ENCODE measurements at places on chromosomes 13 and 19.
A peak's percentile ranks its signal among the peaks of the same experiment; 100 is the strongest.

DNA sequence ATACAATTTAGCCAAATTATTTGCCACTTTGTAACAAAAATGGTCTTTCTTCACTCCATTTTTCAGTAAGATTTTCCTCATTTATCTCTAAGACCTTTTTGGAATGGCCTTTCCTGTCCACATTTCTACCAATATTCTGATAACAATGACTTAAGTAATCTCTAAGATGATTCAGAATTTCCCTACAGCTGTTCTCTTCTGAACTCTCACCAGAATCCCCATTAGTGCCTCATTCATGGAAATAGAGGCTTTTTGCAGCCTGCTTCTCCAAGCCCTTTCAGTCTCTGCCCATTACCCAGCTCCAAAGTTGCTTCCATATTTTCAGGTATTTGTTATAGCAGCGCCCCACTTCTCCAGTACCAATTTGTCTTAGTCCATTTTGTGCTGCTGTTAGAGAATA, 867.0 kb downstream of the GPC5 start:
- no peak for DNase-seq

- no peak for DNase-seq
Observed at GRCh38 chr13:101190337-101190736, 226.0 kb downstream of the NALCN start.

DNA sequence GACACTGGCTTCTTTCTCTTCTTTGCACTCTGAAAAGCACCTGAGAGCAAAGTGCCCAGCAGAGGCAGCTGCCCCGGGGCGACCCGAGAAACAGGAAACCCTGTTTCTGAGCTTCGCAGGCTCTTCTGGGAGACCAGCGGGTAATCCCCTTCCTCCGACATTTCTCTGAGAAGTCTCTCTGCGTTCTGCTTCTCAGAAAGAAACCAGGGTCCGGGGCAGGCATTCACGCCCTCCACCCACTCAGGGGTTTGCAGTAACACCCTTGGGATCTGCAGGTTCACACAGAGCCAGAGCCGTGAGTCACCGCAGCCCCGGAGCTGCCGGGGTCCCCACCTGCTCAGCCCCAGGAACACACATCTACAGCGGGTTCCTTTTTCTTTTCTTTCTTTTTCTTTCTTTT, 86.0 kb downstream of the GADD45B start:
- DNase-seq, result no peak

DNA sequence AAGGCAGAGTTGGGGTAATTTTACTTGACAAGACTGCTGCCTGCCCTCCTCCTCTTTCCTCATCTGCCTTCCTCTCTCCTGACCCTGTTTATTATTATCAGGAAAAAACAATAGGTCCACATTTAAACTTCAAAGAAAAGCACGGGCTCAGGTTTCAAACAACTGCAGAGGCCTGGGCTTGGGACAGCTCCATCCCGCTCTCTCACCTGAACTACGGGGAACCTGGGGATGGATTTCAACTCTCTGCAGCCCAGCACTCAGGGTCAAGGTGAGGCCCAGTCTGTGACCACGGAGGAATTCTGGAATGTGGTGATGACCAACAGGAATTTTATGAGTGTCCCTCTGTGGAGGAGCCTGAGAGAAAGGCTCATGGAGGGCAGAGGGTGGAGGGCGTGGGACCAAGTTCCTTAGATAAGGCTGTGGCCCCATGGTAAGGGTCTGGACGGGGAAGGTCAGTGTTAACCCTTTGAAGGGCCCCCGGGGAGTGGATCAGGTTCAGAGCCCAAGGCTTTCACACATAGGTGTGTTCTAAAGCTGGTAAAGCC, 220.8 kb upstream of the MAB21L1 start:
- no peak for DNase-seq

DNA sequence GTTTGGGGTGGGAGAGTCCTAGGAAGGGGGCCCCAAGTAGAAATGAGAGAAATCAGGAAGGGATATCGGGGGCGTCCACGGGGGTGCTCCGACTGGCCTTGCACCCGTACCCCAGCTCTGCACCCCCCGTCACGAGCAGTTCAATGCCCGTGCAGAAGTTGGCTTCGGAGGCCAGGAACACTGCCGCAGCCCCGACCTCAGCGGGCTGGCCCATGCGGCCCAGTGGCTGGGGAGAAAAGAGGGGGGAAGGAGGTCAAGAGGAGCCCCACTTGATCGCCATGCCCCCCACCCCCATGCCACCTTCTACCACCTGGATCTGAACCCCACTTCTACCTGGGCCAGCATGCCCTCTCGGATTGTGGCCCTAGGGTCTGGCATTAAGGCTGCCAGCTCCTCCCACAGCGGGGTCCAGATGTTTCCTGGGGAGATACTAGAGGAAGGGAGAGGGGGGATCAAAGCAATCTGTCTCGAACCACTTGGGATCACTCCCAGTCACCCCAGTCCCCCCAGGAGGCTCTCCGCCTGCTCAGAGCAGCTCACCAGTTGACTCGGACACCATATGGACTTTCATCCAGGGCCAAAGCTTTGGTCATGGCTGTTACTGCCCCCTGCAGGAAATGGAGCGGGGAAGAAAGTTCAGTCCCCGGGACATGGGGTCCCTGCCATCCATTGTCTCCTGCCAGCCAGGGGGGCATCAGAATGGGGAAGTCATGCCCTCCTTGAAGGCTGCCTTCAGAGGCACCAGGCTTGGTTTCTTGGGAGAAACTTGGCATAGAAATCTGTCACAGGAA, 2.5 kb upstream of the BCAT2 start:
- DNase-seq, result peak; percentile 65

- no peak for DNase-seq
Observed at GRCh38 chr13:95182570-95183265, 118.5 kb downstream of the ABCC4 start.

GRCh38 chr19:45592366-45592765, 7.8 kb upstream of the OPA3 start:
- DNase-seq, result no peak

DNA sequence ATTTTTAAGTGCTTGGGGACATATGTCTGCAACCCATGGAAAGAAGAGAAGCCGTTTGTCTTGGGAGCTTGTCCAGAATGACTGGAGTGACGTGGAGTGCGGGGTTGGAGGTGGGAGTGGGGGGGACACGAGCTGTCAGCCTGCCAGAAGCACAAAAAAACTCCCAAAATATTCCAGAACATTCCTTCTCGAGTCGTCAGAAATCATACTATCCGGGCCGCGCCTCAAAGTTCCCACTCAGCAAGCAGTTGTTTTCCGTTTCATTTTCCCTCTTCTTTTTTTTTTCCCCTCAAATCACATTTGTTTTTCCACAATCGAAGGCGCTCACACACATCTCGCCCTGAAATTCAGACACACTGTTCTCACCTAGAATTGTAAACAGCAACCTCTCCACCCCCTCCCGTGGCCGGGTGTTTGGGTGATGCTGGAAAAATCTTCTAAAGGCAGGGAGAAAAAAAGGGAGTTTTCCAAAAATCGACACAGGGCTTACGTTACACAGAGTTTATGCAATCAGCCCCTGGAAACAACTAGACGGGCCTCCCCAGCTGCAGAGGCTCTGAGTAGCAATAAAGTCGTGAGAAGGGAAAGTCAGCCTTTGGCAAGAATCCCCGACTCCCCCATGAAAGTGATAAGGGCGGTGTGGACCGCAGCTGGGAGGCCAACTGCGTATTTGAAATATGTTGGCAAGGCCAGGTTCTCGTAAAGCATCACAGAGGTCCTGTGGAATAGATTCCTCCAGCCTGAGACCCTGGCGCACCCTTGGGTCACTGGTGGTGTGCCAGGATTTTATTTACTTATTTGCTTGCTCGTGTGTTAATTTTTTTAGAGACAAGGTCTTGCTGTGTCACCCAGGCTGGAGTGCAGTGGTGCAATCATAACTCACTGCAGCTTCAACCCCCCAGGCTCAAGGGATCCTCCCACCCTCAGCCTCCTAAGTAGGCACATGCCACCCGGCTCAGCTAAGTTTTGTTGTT, 31.2 kb upstream of the KLF2 start:
- DNase-seq, result no peak

GRCh38 chr19:5667751-5668271, 12.5 kb downstream of the MICOS13 start:
- peak; percentile 77 for DNase-seq

- DNase-seq, result no peak
Observed at GRCh38 chr13:90420683-90421082, 926.8 kb upstream of the MIR17HG start.

DNA sequence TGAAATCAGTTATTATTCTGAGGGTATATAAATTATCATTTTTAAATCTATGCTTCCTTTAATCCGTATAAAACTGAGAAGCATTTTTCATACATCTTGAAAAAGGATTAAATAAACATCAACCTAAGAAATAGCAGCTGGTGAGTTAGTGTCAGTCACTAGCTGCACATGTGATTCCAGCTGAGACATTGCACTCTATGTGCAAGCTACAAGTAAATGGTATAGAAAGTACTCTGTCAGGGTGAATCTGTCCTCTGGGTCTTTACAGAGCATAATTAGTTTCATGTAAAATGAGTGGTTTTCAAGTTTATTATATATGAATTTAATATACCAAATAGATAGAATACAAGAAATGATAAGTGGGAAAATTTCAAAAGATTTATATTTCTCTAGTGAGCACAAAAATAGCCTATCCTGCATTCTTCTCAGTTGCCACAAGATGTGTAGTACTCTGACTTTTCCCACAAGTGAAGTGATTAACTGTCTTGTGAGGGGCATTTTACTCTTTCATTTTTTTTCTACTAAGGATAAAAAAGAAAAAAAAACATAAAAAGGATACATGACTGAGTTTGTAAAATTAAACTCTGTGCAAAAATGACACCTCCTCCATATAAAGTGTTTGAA, 1372.1 kb downstream of the PCDH9 start:
- no peak for DNase-seq

GRCh38 chr13:43730642-43731041, 56.1 kb downstream of the ENOX1 start:
- DNase-seq, result no peak

- no peak for DNase-seq
Observed at GRCh38 chr13:111907341-111907880, 159.5 kb upstream of the SOX1 start.

DNA sequence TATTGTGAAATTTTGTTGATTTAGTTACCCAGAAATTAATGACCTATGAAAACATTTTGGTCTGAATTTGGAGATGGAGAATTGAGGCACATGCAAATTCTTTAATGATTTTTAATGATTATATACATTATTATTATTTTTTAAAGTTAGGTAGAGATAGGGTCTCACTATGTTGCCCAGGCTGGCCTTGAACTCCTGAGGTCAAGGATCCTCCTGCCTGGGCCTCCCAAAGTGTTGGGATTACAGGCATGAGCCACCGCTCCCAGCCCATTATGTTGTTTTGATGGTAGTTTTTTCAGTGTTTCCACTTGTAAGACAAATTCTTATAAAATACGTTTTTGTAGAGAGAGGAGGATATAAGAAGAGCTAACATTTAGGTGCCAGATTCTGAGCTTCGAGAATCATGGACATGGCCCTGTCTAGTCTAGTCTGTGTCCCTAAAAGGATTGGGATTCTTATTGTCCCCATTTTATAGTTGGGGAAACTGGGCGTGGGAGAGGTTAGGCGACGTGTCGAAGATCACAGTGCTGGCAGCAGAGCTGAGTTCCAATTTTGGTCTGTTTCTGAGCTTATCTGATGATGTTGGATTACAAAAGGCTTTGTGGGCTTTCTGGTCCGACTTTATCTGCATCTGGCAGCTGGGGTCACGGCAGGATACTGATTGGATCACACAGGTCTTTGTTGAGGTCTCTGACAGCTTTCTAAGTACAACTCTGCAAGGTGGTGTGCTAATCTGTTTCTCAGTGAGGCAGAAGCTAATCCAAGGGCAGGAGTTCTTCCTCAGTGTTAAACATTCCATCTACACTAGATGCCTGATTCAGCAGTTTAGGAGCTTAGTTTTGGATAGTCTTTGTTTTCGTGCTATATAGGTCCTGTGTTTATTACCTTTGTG, 7.5 kb upstream of the WDR88 start:
- DNase-seq, result no peak

GRCh38 chr19:40442328-40443130, 1.6 kb downstream of the SERTAD3 start:
- DNase-seq, result no peak

DNA sequence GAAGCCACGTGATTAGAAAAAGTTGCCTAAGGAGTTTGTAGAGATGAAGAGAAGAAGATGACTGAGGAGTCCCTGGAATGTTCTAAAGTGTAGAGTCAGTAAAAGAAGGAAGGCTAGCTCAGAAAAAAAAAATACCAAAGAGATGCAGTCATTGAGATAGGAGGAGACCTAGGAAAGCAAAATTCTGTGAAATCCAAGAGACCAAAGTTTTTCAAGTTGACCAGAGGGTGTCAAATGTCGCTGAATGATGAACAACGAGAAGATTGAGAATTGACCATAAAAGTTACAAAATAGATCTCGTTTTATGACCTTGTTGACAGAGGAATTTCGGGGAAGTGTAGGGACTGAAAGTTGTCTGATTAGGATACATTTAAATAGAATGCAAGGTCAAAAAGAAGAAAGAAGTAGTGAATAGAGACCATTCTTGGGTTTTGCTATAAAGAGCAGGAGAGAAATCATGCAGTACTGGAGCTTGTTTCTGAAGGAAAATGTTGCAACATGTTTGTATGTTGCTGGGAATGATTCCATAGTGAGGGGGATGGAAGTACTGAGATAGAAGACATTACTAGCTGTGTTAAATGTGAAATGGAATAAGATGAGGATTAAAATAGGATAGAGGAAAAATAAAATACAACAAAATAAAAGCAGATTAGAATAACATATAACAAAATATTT, 30.2 kb upstream of the HTR2A start:
- no peak for DNase-seq

DNA sequence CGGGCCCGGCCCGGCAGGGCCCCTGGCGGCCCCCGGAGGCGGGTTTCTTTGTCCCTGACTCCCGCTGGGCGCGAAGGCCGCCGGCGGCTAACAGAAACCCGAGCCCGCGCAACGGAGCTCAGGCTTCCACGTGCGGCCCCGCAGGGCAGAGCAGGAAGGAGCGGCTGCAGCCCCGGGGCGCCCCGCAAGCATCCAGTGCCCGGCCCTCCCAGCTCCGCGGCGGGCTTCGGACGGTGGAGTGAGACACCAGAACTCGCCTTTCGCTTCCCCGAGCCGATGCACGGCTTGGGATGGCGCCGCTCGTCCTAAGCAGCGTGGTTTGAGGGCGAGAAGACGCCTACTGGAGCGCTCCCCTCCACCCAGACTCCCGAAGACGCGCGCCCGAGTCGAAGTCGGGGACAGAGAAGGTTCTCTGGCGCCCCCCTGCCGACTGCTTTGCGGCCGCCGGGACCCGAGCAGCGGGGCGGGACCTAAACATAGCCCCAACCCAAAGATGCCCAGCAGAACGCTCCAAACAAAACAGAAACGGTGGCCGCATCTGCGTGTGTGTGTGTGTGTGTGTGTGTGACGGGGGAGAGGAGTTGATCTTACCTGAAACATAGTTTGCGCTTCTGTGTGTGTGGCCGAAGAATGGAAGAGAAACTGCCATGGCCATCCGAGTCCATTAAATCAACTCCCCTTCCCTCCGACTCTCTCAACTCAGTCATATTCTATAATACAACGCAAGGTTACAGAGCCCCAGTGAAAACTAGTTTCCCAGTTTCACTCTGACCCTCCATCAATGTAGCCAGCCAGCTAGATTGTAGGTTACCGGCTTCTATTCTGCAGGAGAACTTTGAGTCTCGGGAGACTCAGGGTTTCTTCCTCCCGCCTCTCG, 629 bp upstream of the FGF9 start:
- DNase-seq, result peak; percentile 76

GRCh38 chr13:57604442-57604841, 27.1 kb upstream of the PCDH17 start:
- DNase-seq, result no peak

All from iPS-NIHi11 (cell line).